ENCODE measurements at places on chromosomes 1 and 21.

GRCh38 chr21:14736162-14736561 is 190.0 kb upstream of the SAMSN1 start:
- no peak for DNase-seq

GRCh38 chr1:230228236-230228897 is 161.3 kb downstream of the GALNT2 start:
- no peak for DNase-seq

GRCh38 chr21:23743821-23744220 is 1863.5 kb downstream of the MRPL39 start:
- no peak for DNase-seq

GRCh38 chr1:192005976-192006375 is 152.3 kb upstream of the RGS18 start:
- no peak for DNase-seq

DNA sequence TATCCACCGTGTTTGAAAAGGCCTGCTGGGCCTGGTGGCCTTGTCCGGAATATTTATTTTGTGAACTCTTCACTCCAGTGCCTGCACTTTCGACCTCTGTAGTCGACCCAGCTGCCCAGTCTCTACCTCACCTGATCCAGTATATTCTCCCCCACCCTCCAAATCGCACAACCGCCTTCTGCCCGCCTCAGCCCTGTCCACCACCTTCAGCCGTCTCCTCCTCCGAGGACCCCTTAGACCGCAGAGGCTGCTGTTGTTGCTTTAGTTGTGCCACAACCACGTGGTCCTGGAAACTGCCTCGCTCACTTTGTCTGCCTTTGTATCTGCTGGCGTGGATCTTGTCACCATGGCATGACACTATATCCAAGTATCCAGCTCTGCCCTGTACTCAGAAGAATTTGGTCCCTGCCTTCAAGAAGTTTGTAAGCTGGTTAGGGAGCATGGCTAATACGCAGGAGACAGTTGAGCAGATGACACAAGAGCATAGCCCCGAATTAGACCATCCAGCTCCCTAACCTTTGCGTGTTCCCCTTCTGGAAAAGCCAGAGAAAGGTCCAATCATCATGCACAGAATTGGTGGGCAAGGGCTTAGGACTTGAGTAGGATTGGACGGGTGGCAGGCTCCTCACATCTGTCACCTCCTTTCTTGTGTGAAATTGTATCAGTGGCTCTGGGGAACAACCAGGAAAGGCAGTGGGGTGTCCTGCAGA is 1.5 kb downstream of the PHGDH start:
- no peak for DNase-seq

GRCh38 chr1:24379733-24380315 is 33.8 kb downstream of the STPG1 start:
- DNase-seq = no peak
